ENCODE measurements at places on chromosomes 4 and X. TPM values are rescaled to one million over a fixed set of nuclear protein-coding genes. Genes with fewer than 3 reads are reported as not detected.

ITGB1BP2 gene
- 6.6 TPM for total RNA-seq

MAGEB2 gene
- total RNA-seq: not detected

GPM6B gene
- 9.5 TPM for total RNA-seq

TBL1X gene
- total RNA-seq: 33.0 TPM

FRMD7 gene
- total RNA-seq: not detected

OPRPN gene
- not detected for total RNA-seq

ACSL4 gene
- 48.3 TPM for total RNA-seq

DNA sequence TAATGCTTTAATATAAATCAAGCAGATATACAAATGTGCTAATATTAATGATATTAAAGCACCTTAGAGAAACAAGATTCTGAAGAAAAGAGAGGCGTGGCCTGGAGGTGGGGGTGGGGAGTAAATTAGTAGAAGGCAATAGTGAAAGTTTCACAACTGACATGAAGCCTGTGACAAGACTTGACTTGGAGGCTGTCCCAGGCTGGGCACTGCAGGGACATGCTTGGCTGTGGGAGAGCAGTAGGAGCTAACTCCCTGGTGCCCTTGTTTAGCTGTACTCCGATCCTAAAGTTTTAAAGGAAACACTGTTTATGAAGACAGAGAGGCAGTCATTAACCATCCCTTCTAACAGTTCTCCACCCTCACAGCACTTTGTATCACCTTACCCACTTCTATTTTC is 239.0 kb upstream of the MAB21L2 start:
- DNase-seq: no peak

DNA sequence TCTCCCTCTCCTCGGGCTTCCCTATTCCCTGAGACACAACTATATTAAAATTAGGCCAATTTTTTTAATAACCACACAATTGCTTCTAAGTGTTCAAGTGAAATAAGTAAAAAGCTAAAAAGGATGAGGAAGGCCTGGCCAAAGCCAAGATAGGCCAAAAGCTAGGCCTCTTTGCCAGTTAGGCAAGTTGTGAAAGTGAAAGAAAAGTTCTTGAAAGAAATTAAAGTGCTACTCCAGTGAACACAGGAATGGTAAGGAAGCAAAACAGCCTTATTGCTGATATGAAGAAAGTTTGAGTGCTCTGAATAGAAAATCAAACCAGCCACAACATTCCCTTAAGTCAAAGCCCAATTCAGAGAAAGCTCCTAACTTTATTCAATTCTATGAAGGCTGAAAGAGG is 114.2 kb upstream of the FAT4 start:
- DNase-seq: no peak

GRCh38 chr4:106316773-106317409 is 541 bp downstream of the AIMP1 start:
- DNase-seq: no peak

DNA sequence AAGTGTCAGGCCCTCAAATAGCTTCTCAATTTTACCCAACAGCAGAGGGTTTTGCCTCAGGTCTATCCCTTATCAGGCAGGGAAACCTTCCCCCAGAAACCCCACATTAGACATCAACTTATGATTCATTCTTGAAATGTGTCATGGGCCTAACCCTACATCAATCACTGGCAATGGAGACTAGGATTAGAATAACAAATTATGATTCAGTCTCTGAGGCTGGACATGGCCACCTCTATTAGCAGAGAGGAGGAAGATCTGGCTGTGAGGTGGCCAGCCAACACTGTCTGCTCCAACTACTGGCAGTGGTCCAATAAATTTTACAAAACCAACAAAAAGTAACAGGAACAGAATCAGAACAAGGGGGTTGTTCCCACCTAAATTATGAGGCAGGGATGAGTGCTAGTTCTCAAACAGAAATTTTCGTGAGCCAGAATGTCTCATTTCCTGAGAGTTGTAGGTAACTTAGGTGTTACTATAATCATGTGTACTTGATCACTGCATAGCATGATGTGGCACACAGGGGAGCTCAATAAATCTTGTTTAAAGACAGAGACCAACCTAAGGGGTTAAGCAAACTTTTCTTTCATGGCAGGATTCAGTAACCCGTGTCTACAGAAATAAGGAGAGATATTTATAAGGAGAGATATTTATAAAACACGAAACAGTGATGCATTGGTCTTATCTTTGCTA is 126.8 kb downstream of the NFKB1 start:
- DNase-seq: no peak

DNA sequence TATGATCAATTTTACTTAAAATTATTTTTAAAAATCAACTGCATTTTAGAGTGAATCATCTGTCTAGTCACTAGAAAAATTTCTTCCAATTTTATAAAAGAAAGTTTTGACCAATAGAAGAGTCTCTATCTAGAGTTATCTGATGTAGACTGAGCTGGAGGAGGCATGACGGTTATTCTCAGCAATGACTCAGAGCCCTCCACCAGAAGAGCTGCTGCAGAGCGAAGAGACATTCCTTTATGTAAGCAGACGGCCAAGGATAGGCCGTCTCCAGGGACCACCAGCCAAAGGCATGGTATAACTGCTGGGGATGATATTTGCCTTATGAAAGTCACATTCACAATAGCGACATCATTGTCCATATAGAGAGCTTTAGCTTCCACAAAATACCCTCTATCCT is 23.0 kb downstream of the LDB2 start:
- DNase-seq: peak; percentile 86

DNA sequence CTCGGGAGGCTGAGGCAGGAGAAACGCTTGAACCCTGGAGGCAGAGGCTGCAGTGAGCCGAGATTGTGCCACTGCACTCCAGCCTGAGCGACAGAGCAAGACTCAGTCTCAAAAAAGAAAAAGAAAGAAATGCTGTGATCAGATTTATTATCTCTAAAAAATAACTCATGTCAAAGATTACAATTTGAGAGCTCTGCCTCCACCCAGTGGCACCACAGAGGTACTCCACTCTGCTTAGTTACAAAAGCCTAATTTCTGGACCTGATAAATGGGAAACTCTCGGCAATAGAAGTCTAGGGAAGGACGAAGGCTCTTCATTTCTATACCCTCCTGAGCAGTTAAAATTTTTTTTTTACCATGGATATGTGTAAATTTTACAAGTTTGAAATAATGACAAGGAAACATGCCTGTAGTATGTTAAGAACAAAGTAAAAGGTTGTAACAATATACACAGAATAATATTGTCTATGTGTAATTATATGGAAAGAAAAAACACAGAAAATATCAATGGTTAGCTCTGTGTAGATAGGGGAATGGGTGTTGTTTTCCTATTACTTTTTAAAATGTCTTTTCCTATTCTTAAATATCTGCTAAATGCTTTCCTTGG is 149.8 kb downstream of the STIM2 start:
- DNase-seq: peak; percentile 84

DNA sequence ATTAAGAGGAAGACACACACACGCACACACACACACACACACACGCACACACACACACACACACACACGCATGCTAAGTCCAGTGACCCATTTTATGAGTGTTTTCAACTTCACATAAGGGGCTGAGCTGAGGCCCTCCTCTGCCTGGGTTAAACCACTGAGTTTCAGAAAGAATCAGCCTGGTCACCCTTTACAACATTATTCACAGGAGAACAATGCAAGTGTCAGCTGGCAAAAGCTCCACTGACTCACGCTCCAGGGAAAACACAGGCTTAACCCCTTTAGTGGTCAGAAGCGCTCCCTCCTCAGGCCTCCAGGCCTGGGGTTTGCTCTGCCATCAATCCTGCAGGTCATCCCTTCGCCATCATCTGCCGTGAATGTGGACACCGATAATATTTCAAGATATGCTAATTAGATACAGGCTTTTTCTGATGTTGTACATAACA is 46.9 kb downstream of the ACOX3 start:
- DNase-seq: no peak

GRCh38 chr4:151000747-151001429 is 14.2 kb downstream of the LRBA start:
- no peak for DNase-seq

DNA sequence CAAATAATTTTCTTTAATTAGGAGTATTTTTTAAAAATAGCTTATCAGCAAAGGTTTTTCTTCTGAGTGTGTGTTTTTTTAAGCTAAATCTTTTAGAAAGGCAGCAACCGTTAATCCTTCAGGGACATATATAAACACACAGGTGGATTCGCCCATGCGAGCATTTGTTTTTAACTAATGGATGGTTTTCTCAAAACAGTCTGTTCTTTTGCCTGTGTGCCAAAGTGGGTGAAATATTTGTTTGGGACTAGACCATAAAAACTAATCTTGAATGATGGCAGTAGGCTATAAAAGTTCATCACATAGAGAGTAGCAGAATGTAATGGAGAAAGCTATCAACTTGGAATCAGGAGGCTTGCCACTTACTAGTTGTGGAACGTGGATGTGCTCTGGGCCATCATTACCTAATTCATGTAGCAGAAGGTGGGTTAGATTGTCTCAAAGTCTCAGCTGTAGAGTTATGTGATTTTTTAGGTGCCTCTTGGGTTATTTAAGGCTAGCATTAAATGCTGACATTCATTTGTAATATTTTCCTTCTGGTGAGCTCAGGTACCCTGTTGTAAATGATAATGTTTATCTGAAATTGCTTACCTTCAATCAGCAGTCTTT is 7.4 kb upstream of the TAPT1 start:
- no peak for DNase-seq

DNA sequence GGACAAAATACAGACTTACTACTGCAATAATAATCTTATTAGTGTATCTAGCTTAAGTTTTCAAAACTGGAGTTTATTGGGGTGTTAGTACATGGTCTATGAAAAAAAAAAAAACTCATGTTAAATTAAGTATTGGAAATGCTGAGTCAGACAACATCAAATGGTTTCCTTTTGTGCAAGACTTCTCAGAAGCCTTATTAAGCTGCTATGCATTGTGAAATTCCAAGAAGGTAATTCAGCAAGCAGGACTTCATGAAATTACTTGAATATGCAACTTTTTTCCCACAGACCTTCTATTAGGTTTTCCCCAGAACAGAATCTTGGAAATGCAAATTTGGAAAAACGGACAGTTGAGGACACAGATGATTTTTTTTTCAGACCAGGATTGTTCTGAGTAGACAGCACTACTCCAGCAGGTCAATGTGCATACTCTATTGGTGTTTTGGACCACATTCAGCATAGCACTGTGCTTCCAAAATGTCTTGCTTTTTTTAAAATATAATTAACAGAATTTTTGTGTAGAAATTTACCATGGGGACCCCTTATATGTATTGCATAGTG is 568.8 kb upstream of the TENM3 start:
- no peak for DNase-seq

GRCh38 chrX:65093658-65094057 is 117.4 kb upstream of the ZC4H2 start:
- no peak for DNase-seq

- DNase-seq: no peak
These were observed 192.4 kb downstream of the CCNG2 start for GRCh38 chr4:77349364-77349763.

GRCh38 chr4:34187056-34187455 is 2057.3 kb downstream of the ARAP2 start:
- no peak for DNase-seq

GRCh38 chr4:86974551-86974994 is 39.8 kb downstream of the AFF1 start:
- DNase-seq: peak; percentile 88

- no peak for DNase-seq
These were observed 2.4 kb downstream of the KCTD8 start for GRCh38 chr4:44446191-44446590.

DNA sequence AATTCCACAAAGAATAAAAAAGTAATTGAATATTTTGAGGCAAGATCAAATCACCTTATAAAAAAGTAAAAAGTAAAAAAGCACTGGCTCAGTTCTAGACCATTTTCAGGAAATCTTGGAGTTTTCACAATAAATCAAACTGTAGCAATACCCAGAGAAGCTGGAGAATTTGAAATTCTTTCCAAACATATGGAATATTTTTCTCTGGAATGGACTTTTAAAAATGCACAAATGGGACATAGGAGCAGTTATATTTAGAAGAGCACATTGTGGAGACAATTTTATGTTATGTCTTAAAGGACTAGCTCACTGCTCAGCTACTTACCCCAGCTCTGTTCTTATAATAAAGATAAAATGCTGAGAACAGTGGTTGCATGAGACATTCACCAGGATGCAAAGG is 211.9 kb upstream of the KIT start:
- DNase-seq: no peak

DNA sequence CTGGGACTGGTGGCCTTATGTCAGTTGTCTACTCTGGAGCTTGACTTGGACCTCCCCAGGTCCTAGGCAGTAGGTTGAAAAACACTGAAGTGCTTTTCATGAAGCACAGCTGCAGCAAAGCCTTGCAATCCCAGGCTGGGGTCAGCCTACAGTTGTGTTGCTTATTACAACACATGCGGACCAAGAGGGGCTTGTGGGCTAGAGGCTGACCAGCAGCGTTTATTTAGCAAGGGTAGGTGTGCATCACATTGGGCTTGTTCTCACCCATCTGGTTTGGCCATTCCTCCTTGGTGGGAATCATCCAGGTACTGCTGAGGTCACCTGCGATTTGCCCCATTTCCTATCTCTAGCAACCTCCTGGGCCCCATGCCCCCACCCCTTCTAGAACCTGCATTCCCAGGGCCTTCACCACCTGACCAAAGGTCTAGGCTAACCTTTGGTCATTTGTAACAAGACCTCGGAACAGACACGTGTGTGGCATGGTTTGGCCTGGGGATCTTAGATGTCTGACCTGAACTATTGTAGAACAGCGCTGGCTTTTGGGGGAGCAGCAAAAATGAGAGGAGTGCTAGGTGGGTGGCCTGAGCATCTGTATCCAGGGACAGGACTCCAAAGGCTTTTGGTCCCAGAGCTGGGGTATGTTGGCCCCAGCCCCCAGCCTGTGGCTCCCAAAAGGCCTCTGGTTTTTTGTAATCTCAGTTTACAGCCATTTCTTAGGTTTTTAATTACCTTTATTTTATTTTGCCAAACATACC is 3.0 kb downstream of the RPL10 start:
- DNase-seq: peak; percentile 40

DNA sequence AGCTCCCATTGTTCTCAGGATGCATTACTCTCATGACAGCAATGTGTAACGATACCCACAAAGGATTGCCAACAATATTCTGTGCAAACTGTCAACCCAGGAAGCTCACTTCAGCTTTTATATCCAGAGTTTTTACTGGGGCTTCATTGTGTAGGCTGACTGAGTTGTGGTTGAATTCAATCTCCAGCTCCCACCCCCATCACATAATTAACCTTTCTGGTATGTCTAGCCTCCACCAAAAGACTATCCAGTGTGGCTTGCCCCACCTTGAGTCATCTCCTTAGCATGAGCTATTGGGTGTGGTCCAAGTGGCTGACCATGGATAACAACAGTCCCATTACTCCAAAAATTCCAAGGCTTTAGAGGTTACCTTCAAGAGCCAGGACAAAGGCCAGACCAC is 17.7 kb upstream of the TAB3 start:
- DNase-seq: no peak
